ENCODE measurements at places on chromosomes 3 and 15.

GRCh38 chr15:66035901-66036300 lies 166.6 kb downstream of the RAB11A start:
- no peak for DNase-seq

GRCh38 chr3:134568790-134569189 lies 82.0 kb downstream of the KY start:
- no peak for DNase-seq

- peak; percentile 4 for DNase-seq
Observed at GRCh38 chr3:97822359-97822775, 556 bp downstream of the CRYBG3 start.

- no peak for DNase-seq
Observed at GRCh38 chr3:150362515-150363302, 45.4 kb upstream of the TSC22D2 start.

GRCh38 chr15:74387141-74387541 lies 19.7 kb upstream of the CYP11A1 start:
- no peak for DNase-seq

- DNase-seq, result no peak
Observed at GRCh38 chr15:56586206-56586605, 121.3 kb upstream of the MNS1 start.

DNA sequence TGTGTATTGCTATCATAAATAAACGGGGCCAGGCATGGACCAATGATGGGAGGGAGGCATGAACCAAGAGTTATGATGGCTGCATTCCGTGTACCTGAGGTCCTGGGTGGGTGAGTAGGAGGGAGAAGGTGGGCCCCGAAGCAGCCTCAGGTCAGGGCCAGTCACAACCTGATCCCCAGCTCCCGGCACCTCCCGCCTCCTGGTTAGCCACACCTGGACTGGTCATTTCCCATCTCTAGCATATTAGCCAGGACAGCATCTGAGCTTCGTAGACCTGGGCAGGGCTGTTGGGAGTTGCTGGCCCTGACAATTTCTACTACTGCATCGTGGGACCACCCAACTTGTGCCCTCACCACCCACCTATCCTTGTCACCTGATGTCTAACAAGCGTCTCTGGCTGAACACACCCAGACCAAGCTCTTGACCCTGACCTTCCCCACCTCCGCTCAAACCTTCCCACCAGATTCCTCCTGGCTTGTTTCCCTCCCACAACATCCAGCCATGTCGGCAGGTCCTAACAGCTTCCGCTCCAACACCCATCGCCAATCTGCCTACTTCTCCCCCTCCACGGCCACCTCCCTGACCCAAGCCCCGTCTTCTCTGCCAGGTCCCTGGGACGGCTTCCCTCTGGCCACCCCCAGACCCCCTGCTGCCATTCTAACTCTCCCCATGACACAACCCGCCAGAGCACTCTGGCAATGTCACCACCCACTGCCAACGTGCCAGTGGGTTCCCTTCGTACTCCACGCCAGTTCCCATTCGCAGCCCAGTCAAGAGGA lies 133.8 kb upstream of the IQSEC1 start:
- DNase-seq, result no peak

All from effector memory CD8-positive, alpha-beta T cell (primary cell).